ENCODE measurements at places on chromosomes 7 and 10.

GRCh38 chr7:135653340-135654080 lies 8.8 kb upstream of the STMP1 start:
- no peak for DNase-seq

- DNase-seq, result no peak
These were observed 772.2 kb upstream of the C7orf33 start for GRCh38 chr7:147818317-147818716.

DNA sequence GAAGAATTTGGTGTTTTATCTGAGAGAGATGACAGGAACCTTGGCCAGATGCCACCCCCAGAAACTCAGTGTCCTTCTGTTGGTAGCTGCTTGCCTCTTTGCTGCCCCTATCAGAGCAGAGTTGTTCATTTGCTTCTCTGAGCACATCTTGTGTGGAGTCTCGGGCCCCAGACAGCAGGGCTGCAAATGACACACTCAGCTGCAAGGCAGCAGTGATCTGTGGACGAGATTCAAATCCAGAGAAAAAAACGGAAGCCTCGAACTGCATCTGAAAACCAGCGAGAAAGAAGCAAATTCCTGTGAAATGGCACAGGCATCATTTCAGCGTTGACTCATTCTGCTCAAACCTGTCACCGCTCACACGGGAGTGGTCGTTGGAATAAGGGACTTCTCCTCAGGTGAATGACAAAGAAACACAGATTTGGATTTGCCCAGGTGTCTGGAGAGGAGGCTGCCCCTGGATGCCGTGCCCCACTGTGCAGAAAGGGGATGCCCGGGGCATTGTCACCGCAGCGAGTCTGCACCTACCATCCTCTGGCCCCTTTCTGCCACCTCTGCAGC lies 144.7 kb downstream of the PFKFB3 start:
- DNase-seq, result peak; percentile 60

GRCh38 chr7:1725199-1725690 lies 55.2 kb downstream of the ELFN1 start:
- no peak for DNase-seq

DNA sequence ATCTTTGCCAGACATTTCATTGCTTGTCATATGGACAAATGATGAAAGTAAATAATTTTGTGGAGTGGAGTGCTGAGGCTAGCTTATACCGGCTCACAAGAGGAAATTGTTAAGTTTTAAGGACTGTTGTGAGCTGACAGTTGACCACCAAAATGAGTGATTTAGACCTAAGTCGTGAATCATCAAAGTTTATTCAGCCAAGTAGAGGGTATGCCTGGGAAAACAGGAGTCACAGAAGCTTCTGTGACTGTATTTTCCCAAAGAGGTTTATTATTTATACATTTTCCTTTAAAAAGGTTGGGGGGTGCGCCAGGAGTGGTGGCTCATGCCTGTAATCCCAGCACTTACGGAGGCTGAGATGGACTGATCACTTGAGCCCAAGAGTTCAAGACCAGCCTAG lies 21.8 kb downstream of the MRPS24 start:
- DNase-seq, result no peak

DNA sequence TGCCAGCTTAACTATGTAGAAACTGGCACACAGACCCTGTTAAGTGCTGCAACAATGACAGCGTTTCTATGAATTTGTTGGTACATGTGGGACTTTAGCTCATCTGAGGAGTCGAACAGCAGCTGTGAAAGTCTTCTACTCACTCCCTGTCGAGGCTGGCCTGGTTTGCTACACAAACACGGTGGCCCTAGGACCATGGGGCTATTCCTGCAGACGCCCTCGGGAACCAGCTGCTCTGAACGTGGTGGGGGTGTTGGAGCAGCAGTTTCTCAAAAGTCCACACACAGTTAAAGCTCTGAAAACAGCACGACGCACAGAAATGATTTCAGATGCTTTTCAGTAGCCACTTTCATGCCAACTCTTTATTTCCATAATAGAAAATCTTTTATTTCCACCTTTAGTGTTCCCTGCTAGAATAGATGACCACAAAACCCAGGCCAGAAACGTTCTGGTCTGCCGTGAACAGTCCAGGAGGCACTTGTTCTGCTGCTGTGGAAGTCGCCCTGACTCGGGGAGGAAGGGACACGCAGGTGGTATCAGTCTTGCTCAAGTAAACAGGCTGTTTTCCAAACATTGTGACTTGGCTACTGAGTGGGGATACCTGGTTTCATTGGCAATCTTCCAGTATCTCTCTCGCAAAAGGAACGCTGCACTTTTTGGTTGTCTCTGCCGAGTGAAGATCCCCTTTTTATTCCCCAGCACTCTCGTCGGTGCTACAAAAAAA lies 21.5 kb downstream of the GUSB start:
- no peak for DNase-seq

- DNase-seq, result no peak
These were observed 774.1 kb upstream of the IGFBP3 start for GRCh38 chr7:46695051-46695708.

DNA sequence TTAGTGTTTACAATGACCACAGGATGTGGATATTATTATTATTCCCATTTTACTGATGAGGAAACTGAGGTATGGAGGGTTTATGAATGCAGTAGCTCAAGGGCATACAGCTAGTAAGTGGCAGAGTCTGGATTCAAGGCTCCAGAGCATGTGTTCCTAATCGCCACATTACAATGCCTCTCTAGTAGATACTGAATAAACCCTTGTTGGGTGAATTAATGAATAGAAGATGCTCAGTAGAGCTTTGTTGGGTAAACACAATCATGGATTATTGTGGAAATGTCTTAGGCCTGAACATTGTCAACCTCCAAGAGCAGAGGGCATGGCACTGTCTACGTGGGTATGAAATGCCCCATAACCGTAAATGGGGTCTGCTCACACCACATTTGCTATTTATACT lies 545.3 kb downstream of the LRMDA start:
- DNase-seq, result no peak

- no peak for DNase-seq
These were observed 26.2 kb upstream of the FRMD4A start for GRCh38 chr10:14356921-14357320.
